ENCODE measurements at places on chromosomes 13 and 19.

DNA sequence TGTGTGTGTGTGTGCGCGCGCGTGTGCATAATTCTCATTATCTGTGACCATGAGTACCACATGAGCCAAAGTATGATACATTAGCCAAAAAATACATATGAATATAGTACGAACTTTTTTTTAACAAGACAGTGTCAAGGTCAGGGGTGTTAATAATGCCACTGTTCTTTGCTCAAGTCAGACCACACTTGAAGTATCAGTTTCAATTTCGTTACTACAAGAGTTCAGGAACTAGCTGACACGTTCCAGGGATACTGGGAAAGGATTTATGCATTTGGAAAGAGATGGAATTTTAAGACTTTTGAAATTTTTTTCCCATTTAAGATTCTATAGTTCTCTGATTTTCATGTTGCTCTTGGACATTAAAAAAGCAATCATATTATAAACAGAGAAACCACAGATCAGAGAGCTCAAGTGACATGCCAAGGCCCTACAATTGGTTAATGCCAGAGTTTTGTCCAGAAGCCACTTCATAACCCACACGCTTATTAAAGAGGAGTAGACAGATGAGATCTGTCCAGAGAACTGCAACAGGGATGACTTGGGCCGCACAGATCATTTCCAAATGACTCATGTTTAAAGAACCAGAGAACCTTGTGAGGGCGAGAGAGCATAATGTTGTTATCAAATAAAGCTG, 718.8 kb upstream of the SGCG start:
- no peak for DNase-seq

DNA sequence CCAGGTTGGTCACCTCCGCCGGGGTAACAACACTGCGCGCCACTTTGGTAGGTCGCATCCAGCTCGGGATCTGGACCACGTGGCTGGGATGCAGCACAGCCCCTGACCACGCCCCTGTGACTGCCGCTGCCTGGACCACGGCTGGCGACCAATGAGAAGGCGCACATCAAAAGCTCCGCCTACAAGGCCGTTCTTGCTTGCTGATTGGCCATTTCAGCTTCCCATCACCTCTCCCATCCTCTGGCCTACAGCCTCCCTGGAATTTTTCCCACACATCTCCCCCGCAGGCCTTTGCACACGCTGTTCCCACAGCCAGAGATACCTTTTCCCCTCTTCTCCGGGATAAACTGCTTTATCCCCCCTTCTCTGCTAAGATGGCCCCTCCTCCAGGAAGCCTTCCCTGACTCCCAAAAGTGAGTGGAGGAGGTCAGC, 12.5 kb upstream of the MAP1S start:
- DNase-seq = peak; percentile 61

- no peak for DNase-seq
Measured at GRCh38 chr19:6610934-6611852, 20.2 kb upstream of the CD70 start.

DNA sequence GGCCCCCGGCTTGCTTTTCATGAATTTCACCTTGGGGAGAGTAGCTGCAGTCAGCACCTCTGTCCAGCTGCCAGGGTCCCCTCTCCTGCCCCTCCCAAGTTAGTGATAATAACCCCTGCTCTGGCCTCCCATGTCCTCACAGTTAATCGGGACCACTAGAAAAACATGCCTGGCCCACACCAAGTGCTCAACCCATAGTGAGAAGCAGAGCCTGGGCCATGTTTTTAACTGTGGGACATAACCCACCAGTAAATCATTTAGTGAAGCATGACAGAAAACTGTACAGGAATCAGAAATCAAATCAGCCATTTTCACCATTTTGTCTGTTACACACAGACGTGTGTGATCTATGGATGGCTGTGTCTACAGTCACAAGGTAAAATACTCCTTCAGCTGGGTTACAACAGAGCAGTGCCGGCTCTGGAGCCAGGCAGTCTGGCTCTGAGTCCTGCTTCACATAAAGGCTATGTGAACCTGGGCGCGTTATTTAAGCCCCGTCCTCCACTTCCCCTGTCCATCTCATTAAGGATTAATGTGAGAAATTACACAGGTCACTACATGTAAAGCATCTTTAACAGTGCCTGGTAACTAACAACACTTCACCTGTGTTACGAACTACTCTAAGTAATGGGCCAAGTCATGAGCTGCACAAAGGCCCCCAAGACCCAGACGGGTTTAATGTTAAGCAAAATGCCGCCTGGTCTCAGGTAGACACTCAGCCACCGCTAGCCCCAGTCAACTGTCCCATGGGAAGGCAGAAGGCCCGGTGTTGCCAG, 7.6 kb upstream of the ECH1 start:
- DNase-seq = no peak

GRCh38 chr19:1942934-1943555, 2.1 kb downstream of the CSNK1G2 start:
- DNase-seq = peak; percentile 38

DNA sequence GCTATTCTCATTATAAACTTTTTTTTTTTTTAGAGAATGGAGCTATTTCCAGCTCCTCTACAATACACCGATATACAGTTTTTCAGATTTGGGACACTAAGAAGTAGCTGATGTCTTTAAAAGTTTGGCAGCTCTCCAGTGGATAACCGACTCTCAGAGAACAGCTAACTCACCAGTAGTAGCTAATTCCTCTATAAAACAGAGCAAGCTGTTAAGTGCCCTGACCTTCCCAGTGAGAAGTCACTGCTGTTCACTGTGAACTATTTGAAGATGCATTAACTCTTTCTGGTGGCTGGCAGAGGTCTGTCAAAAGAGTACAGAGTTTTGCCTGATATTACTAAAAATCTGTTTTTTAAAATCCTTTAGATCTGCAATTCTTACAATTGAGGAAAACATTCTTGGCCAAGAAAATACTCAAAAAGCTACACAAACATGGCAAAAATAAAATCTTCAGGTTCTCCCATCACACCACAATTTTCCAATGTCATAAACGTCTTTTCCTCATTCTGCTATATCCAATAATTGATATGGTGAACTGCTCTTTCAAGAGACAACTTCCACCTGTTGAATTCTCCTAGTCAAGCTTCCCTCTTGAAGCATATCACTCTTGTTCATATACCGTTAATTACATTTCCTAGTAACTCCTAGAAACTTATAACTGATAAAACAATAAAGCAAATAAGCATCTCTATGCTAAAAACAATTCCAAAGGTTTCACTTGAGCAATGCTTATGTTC, 44.2 kb downstream of the TBC1D4 start:
- DNase-seq = no peak

- DNase-seq = no peak
Measured at GRCh38 chr13:85166891-85167290, 632.3 kb downstream of the SLITRK6 start.

DNA sequence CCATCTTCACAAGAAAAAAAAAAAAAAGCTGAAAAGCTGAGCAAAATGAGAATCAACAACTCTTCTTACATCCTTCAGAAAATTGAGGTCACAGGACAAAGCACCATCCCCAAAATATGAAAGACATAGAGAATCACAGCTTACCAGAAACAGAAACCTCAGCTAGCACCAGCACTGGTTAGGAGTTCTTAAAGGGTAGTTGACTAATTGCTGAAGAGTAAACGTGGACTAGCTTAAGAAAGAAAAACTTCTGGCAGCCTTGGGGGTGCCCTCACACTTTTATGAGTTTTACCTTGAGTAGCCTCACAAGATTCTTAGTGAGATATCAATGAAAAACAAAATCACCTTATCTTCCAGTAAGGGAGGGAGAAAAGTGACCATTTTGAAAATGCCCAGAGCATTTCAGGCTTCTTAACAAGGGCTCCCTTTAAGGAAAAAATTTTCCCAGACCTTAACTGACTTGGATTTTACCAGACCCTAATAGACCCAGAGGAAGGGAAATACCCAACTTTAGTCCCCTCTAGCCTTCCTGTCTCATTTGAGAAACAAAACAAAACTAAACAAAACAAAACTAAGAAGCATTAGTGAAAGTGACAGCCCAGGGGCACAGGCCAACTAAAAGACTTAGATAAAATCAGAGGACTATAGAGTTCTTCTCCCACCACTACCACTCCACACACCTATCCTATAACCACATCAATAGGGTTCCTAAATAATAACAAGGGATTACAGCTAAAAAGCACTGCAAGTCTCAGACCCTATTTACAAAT, 888.6 kb downstream of the DIAPH3 start:
- DNase-seq = no peak

- no peak for DNase-seq
Measured at GRCh38 chr19:2945575-2946184, 909 bp upstream of the ZNF77 start.

DNA sequence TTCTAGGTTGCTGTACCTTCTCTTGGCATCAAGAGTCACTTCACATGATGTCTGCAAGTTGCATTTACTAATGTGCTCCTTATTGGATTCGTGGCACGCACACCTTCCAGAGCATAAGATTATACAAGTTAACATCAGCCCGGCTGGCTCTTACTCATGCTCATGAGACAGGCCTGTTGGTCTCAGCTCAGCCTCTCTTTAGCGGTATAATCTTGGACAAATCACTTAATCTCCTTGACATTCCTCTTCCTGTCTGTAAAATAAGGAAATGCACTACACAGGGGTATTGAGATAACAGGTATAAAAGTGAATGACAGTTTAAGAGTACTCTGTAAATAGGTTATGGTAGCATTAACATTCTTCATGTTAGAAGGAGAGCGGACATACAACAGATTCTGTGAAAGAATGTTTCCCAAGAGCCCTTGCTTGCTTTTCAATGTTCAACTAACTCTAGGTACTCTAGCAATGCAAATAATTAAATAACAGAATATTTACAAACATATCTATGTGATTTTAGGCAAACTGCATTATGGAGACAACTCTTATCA, 181.1 kb downstream of the FGF14 start:
- no peak for DNase-seq

DNA sequence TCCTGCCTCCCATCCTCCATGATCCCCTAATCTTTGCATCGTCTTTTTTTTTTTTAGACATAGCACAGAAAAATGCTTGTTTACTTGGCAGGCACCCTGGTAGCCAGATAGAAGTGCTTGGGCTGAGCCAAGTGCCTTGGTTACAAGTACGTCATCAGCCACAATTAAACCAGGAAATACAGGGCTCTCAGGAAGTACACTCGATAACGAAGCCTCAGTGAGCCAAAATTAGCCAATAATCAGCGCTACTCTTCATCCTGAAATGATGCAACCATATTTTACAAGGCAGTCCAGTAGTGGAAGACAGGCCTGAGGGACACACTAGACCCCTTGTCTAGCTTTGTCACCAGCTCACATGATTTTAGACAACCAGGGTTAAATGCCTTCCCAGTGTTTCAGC, 194.0 kb upstream of the NBEA start:
- DNase-seq = no peak

- no peak for DNase-seq
Measured at GRCh38 chr19:46453661-46454060, 17.7 kb downstream of the PNMA8A start.

DNA sequence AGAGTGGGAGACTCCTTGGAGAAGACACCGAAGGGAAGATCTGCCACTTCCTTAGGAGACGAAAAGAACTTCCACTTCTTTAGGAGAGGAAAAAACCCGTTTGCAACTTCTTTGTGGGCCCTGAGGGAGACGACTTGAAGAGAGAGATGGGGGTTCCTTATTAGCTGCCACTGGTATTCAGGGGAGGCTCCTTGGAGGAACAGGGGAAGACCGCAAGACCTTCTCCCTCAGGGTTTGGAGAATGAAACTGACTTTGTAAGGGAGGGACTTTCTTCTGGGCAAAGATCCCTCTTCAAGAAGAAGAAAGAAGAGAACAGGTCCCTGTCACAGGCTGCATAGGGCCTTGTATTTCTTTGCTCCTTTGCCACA, 416 bp downstream of the BCKDHA start:
- DNase-seq = no peak

DNA sequence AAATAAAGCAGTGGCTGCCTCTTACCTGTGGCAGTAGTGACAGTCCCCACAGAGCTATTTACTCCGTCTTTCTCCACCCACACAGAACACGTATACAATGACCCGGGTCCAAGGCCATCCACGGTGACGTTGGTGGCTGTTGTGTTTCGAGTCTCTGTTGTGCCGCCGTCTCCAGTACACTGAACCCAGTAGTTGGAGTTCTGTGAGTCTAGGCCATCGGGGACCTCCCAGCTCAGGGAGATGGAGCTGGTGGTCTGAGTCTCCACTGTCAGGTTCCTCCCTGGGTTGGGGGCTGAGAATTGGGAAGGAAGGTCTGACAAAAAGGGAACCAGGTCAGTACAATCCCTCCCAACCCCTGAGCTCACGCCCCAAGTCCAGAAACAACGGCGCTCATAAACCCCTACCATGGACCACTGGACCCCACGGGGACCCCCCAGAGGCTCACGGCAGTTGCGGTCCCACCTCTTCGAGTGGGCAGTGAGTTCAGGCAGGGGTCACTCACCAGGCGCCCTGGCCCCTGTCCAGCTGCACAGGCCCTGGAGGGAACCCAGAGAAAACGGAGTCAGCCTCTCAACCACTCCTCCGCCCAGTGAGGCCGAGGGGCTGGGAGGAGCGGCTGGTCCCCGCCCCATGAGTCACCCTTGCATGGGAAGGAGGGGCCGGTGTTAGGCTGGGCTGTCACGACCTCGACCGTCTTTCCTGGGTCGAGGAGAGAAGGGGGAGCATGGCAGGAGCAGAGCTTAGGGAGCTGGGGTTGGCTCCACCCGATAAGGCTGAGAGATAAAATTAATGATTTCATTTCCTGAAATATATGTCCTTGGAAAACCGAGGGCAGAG, 2.4 kb downstream of the PTPRH start:
- peak; percentile 78 for DNase-seq

- no peak for DNase-seq
Measured at GRCh38 chr13:101612735-101613134, 160.3 kb downstream of the ITGBL1 start.

- DNase-seq = no peak
Measured at GRCh38 chr19:53600217-53600616, 31.6 kb upstream of the DPRX start.

GRCh38 chr19:55579766-55580621, 654 bp downstream of the ZNF579 start:
- DNase-seq = peak; percentile 28

DNA sequence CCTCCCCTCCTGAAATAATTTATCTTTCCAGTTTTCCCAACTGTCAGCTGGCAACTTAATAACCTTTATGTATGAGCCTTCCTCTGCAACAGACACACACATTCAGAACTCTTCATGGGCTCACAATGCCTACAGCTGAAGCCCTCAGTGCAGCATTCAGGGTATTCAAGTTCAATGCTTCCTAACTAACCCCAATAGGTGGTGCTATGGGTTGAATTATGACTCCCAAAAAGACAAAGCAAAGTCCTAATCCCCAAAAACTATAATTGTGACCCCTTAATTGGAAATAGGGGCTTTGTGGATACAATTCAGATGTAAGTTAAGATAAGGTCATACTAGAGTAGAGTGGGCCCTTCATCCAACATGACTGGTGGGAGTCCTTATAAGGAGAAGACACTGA, 202.2 kb downstream of the SUCLA2 start:
- no peak for DNase-seq

DNA sequence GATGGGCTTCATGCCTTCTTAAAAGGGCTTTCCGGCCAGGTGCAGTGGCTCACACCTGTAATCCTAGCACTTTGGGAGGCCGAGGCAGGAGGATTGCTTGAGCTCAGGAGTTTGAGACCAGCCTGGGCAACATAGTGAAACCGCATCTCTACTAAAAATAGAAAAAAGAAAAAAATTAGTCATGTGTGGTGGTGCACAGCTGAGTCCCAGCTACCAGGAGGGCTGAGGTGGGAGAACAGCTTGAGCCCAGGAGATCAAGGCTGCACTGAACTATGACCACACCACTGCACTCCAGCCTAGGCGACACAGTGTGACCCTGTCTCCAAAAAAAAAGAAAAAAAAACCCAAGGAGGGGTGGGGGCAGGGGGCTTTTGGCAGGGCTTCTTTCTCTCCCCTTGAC, 7.2 kb downstream of the CARS2 start:
- DNase-seq = no peak

GRCh38 chr19:38478273-38478971, 44.9 kb downstream of the RYR1 start:
- no peak for DNase-seq
